ENCODE measurements at places on chromosomes 3 and 15. TPM values are rescaled to one million over a fixed set of nuclear protein-coding genes. Genes with fewer than 3 reads are reported as not detected.

SLC41A3 gene
- 68.9 TPM for total RNA-seq

DAZL gene
- total RNA-seq = not detected

ABCC5 gene
- total RNA-seq = 58.7 TPM

ANKRD63 gene
- total RNA-seq = 2.4 TPM

C2CD4A gene
- not detected for total RNA-seq

TNK2 gene
- 31.4 TPM for total RNA-seq

ECE2 gene
- not detected for total RNA-seq

CLDN16 gene
- not detected for total RNA-seq

LXN gene
- 17.6 TPM for total RNA-seq

TEX9 gene
- 4.3 TPM for total RNA-seq

CEMIP gene
- total RNA-seq = 0.82 TPM

MEX3B gene
- 9.1 TPM for total RNA-seq

TERC gene
- 179 TPM for total RNA-seq

MCF2L2 gene
- 2.6 TPM for total RNA-seq

MYZAP gene
- 3.5 TPM for total RNA-seq

ADCY5 gene
- total RNA-seq = 11.1 TPM

ETV5 gene
- total RNA-seq = 26.1 TPM

EFHB gene
- 1.7 TPM for total RNA-seq

TPRA1 gene
- 14.1 TPM for total RNA-seq

KIF23 gene
- total RNA-seq = 19.5 TPM

ZNF860 gene
- 1.9 TPM for total RNA-seq

GREM1 gene
- total RNA-seq = 1.6 TPM

ZNF502 gene
- total RNA-seq = 10.5 TPM

PPP1R14D gene
- not detected for total RNA-seq

PP2D1 gene
- total RNA-seq = not detected

ACAA1 gene
- total RNA-seq = 42.0 TPM

PROK2 gene
- total RNA-seq = 0.31 TPM

NR2F2 gene
- 22.0 TPM for total RNA-seq

ZNF662 gene
- total RNA-seq = 12.2 TPM

SUCLG2 gene
- 56.4 TPM for total RNA-seq

CCDC71 gene
- 16.8 TPM for total RNA-seq

SH2D7 gene
- not detected for total RNA-seq

CXCR6 gene
- 0.41 TPM for total RNA-seq
